ENCODE measurements at places on chromosomes 2 and 18. TPM values are rescaled to one million over a fixed set of nuclear protein-coding genes. Genes with fewer than 3 reads are reported as not detected.
A peak's percentile ranks its signal among the peaks of the same experiment; 100 is the strongest.

- no peak for DNase-seq
These were observed 821.8 kb downstream of the MBD2 start for GRCh38 chr18:53402670-53403069.

DNA sequence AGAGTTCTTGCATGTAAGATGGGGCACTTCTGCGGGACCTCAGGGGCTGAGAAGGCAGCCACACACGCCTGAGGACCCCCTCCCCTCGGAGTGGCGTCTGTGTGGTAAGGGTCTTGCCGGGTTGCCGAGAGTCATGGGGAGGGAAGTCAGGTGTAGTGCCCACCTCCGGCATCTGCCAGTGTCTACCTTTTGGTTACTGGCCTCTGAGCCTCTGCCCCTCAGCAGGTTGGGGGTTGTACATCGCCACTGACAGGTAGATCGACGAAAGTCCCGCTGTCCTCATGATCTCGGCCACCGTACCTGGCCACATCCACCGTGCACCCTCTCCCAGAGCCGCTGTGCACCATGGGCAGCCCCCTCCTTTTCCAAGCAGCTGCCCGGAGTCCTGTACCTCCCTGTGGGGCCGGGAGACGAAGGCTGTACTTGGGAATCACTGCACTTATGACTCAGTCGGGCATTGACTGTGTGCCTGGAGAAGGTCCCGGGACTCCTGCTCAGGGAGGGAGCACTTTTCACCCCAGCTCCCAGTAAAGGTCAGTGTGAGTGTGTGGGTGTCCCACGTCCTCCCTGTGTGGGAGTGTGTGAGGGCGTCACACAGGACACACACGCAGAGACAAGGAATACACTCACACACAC, 332.4 kb upstream of the MYT1L start:
- no peak for DNase-seq

DNA sequence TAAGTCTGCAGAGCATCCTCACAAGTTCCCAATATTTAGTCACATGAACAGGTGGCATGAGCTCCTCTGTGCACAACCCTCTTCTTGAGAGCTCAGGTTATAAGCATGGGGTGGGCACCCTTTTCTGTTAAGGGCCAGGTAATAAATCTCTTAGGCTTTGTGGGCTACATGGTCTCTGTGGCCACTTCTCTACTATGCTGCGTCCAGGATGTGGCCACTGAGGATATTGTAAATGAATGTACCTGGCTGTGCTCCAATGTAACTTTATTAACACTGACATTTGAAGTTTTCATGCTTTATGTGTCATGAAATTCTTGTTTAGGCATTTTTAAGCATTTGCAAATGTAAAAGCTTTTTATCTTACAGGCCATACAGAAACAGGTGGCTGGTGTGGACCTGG, 116.8 kb upstream of the ST6GAL2 start:
- no peak for DNase-seq

PLB1 gene
- total RNA-seq = 0.75 TPM

GRCh38 chr2:113602869-113603466, 24.1 kb upstream of the RABL2A start:
- DNase-seq = no peak

GRCh38 chr2:233265899-233266431, 14.5 kb downstream of the ATG16L1 start:
- no peak for DNase-seq

RTKN gene
- total RNA-seq = not detected

IKZF2 gene
- 13.2 TPM for total RNA-seq

DNA sequence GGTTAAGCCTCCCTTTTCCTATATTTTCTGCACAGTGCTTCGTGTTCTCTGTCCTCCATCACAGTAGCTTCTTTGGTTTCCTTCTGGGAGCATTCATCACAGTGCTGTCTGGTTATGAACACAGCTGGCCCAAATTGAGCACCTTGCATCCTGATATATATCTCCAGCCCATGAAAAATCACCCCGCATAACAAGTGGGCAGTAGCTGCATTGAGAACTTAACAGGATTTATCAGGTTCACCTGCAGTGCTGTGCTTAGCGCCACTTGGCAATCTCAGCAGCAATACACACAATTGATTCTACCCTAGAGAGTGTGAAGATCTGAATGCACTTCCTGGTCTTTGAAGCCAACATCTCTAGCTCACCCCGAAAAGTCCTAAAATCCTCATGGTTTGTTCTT, 408.0 kb downstream of the RNF144A start:
- no peak for DNase-seq

DNA sequence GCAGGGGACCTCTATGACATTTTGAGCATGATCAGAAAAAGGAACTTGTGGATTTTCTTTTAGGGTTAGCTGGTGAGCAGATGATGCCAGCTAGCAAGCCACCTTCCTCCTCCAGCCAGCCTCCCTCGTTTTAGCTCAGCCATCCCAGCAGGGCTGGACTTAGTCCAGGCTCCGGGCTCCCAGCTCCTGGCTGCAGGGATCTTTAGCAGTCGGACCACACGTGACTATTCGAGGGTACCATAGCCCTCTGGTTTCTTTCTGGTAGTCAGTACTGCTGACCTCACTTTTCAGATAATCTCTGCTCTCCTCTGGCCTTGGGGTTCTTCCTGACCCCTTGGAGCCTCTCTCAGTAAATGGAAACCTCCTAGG, 31.8 kb downstream of the NCK2 start:
- DNase-seq = no peak

DNA sequence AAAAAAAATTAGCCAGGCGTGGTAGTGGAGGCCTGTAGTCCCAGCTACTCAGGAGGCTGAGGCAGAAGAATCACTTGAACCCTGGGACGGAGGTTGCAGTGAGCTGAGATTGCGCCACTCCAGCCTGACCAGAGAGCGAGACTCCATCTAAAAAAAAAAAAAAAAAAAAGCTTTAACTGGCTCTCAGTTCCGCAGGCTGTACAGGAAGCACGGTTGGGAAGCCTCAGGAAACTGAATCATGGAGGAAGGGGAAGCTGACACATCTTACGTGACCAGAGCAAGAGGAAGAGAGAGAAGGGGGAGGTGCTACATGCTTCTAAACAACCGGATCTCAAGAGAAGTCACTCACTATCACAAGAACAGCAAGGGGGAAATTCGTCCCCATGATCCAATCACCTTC, 505.6 kb upstream of the SLC8A1 start:
- no peak for DNase-seq

- no peak for DNase-seq
These were observed 98.8 kb downstream of the ZNF521 start for GRCh38 chr18:25253136-25253535.

- DNase-seq = peak; percentile 47
These were observed 39.0 kb downstream of the COA5 start for GRCh38 chr2:98569197-98569793.

- DNase-seq = no peak
These were observed 15.3 kb downstream of the PMS1 start for GRCh38 chr2:189799531-189799930.

DNA sequence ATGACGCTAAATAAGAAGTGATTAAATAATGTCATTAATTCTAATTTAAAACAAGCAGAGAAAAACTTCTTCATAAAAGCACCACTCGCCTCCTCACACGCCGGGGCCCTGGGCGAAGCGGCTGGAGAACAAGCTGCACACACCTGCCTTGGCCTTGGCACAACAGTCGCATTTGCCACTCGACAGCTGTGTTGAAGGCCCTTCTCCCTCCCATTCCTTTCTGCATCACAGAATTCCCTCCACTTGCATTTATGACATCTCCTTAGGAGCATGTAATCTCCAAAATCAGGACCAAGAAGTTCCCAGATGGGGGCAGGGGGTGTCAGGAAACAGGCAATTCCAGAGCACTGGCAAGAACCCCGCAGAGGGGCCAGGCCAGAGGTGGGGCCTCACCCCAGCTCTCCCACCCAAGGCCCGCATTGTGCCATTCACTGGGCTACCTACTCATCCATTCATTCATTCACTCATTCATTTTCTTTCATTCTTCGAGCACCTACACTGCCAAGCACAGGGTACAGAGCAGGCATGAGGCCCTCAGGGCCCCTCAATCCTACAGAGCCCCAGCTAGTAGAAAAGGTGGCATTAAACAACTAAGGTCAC, 6.4 kb downstream of the HDAC4 start:
- DNase-seq = no peak

GRCh38 chr18:59660786-59661743, 36.2 kb downstream of the CCBE1 start:
- no peak for DNase-seq

TAF1B gene
- total RNA-seq = 23.9 TPM

CELF4 gene
- not detected for total RNA-seq

- no peak for DNase-seq
These were observed 142.2 kb downstream of the ESCO1 start for GRCh38 chr18:21458310-21458709.

KLHL30 gene
- not detected for total RNA-seq

MOGAT1 gene
- total RNA-seq = not detected

Data from CD4-positive, alpha-beta memory T cell (primary cell).